ENCODE measurements at places on chromosomes 13 and 19.

DNA sequence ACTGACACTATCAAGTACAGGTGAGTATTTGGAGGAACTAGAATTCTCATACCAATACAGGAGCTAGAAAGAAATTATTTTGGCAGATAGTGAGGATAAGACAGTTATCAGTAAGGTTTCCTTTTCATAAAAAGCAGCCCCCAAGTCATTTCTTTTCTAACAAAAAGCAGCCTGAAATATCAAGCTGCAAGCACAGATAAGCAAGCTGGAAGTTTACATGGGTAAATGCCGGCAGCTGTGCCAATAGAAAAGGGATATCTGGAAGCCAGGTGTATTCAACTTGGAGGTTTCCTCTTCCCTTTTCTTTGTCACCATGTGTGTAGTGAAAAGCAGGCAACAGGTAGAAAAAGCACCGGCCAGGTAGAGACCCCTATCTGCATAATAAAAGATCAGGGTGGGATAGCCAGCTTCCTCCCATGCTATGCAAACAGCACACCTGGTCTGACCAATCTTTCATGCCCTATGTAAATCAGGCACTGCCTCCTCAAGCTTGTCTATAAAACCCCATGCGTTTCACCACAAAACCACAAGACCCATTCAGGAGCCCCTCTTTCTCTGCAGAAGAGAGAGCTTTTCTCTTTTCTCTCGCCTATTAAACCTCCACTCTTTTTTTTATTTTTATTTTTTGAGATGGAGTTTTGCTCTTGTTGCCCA, 22.9 kb downstream of the CYP4F2 start:
- DNase-seq: no peak

- DNase-seq: no peak
These were observed 17.9 kb downstream of the GPR183 start for GRCh38 chr13:99289271-99289670.

DNA sequence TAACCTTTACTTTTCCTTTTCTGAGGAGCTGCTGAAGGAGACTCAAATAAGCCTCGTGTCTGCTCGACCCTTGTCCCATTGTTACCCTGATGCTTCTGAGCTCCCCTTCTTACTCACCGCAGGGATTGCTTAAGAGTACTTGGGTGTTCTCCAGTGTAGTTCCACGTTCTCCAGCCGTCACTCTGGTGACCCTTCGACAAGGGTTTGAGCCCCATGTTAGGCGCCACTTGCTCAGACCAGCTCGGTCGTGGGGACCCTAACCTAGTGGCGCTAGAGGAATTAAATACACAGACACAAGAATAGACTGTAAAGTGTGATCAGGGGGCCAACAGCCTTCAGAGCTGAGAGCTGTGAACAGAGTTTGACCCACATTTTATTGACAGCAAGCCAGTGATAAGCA, 10.3 kb downstream of the ZNF480 start:
- no peak for DNase-seq

GRCh38 chr13:52405767-52406494, at the start of gene THSD1:
Gene THSD1, minus strand, starts transcription at chr13:52406172. Its CDS starts 3,572 bp downstream, at chr13:52402600.
- DNase-seq: no peak

DNA sequence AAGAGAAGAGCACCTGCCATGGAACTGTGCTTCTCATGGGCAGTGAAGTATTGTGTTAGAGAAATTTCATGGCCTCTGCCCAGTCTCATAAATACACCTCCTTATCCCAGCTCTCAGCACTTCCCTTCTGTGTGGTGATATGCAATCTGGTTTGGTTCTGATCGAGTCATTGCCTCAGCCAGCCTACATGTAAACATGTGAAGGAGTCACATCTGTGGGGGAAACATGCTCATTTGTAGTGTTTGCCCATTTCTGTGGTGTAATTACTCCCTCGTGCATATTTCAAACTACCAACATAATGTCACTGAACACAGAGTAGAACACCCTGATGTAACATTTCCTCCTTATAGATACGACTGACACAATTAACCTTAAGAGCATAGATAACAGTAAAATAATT, 183.0 kb downstream of the DCT start:
- no peak for DNase-seq

GRCh38 chr19:33219261-33219815, 6.3 kb downstream of the SLC7A10 start:
- DNase-seq: no peak

DNA sequence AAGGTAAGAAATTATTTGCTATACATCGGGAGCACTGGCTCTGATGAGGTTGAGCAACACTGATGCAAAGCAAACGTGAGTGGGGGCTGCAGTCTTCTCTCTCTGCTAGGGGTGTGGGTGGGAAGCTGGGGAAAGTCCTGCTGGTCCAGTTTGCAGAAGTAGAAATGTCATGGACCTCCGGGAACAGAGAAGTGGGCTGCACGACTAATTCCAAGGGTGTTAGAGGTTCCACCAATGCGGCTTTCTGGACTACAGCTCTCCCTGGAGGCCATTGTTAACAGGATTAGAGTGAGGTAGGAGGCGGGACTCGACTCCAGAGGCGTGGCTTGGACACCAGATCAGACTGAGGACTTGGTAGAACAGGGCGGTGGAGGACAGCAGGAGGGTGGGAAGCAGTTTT, 5.7 kb upstream of the FBXO27 start:
- no peak for DNase-seq

- no peak for DNase-seq
These were observed 2100.5 kb upstream of the PCDH20 start for GRCh38 chr13:63516124-63516523.

DNA sequence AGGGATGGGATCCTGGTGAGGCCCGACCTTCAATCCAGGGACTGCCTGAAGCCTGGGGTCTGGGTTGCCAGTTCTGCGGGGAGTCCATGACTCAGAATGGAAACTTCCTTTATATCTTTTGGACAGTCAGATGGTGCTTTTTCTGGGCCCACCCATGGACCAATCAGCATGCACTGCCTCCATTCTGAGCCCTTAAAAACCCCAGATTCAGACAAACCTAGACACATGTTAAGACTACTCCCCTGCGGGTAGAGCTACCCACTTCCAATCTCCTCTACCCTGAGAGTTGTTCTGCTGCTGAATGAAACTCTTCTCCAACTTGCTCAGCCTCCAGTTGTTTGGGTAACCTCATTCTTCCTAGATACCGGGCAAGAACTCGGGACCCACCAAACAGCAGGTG, 1315.2 kb upstream of the MIR17HG start:
- no peak for DNase-seq

DNA sequence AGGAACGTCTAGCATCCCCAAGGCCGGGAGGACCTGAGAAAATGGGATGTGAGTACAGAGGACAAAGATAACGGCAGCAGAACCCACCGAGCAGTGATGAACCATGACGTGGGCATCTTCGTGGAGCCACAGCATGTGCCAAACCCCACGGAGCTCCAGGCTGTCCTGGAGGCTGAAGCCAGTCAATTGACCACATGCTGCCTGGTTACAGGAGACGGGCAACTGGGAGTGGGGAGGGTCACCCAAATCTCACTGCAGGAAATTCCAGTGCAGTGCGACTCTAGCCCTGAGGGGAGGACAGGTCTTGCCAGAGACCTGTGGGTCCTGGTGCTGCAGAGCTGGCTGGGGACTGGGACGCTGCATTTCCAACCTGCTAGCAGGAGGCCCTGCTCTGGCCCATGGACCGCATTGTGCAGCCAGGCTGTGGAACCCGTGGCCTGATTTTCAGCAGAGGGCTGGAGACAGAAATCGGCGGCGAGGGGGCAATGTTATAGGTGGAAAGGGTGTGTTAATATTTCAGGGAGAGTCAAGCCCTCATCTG, 3.2 kb upstream of the GRTP1 start:
- DNase-seq: no peak

- no peak for DNase-seq
These were observed 57.3 kb downstream of the EFNB2 start for GRCh38 chr13:106478116-106478515.

- DNase-seq: no peak
These were observed 258.6 kb upstream of the DACH1 start for GRCh38 chr13:72125561-72125960.

- no peak for DNase-seq
These were observed 180.5 kb upstream of the PCDH9 start for GRCh38 chr13:67410645-67411044.

DNA sequence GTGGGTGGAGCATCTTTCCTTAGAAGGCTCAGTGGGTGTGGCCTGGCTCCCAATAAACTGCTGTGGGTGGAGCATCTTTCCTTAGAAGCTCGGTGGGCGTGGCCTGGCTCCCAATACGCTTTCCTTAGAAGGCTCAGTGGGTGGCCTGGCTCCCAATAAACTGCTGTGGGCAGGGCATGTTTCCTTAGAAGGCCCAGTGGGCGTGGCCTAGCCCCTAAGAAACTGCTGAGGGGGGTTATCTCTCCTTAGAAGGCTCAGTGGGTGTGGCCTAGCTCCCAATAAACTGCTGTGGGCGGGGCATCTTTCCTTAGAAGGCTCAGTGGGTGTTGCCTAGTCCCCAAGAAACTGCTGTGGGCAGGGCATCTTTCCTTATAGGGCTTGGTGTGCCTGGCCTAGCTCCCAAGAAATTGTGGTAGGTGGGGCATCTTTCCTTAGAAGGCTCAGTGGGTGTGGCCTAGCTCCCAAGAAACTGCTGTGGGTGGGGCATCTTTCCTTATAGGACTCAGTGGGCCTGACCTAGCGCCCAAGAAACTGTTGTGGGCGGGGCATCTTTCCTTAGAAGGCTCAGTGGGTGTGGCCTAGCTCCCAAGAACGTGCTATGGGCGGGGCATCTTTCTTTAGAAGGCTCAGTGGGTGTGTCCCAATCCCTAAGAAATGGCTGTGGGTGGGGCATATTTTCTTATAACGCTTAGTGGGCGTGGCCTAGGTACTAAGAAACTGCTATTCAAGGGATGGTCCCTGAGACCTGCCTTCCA, 10.3 kb downstream of the HSH2D start:
- no peak for DNase-seq

GRCh38 chr13:84730376-84730775, 848.1 kb upstream of the SLITRK1 start:
- DNase-seq: no peak

DNA sequence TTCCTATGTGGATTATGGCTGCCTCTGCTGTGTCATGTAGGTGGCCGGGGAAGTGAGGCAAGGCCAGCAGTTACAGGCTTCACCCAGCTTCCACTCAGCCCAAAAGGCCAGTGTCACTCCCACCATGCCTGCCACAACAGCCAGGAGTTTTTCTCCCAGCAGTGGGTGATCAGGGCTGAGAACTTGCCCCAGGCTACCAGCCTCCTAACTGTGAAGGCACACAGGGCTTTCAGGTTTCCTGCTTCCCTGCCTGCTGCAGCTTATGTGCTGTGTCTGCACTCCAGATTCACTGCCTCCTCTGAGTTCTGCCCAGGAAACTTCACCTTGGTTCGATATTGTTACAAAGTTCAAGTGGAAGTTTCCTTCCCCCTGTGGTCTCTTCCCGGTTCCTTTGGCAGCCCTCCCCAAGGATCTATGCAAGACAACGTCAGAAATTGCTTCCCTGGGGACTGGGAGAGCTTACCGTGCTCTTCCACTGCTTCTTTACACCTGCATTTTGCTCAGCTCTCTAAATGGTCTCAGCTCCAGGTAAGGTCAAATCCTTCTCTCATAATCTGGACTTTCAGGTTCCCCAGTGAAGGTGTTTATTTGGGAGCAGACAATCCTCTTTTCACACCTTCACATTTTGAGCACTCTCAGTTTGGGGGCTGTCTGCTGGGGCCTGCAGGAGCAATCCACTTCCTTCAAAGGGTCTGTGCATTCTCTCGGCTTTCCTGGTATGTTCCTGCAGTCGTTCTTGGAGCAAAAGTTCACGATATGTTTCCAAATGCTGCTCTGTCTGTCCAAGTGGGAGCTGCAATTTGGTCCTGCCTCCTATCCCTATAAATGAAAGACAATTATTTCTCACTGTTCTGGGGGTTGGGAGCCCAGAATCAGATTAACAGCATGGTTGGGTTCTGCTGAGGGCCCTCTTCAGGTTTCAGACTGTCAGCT, 1730.1 kb upstream of the PRR20A start:
- DNase-seq: no peak

DNA sequence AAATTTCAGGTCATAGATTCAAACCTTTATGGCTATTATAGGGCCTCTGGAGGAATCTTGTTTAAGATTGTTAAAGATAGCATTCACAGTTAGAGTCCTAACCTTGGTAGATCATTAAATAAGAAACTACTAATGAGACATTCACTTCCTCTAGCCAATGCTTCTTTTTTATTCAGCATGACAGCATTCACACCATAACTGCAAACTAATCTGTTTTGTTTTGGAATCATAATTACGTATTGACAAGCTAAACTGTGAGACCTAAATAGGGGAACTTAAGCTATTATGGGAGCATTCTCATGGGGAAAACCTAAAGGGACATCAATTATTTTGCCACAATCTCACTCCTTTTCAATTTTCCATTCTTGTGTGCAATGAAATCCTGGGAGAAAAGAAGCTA, 653.8 kb downstream of the PCDH9 start:
- no peak for DNase-seq

DNA sequence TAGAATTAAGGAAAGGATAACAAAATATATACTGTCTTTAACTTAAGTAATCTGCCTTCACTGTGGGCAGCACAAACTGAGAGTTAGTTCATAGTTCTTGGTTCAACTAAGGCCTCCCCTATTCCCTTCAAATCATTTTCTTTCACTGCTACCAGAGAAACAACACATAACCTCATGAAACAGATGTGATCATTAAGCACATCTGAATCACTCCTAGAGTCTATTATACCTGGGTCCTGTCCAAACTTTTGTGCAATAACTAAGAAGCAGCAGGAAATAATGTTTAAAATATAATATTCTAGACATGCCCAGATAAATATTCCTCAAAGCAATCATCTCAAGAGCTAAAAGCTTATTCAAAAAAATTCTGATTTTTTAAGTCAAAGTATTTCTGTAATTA, 62.9 kb downstream of the ZC3H13 start:
- no peak for DNase-seq

DNA sequence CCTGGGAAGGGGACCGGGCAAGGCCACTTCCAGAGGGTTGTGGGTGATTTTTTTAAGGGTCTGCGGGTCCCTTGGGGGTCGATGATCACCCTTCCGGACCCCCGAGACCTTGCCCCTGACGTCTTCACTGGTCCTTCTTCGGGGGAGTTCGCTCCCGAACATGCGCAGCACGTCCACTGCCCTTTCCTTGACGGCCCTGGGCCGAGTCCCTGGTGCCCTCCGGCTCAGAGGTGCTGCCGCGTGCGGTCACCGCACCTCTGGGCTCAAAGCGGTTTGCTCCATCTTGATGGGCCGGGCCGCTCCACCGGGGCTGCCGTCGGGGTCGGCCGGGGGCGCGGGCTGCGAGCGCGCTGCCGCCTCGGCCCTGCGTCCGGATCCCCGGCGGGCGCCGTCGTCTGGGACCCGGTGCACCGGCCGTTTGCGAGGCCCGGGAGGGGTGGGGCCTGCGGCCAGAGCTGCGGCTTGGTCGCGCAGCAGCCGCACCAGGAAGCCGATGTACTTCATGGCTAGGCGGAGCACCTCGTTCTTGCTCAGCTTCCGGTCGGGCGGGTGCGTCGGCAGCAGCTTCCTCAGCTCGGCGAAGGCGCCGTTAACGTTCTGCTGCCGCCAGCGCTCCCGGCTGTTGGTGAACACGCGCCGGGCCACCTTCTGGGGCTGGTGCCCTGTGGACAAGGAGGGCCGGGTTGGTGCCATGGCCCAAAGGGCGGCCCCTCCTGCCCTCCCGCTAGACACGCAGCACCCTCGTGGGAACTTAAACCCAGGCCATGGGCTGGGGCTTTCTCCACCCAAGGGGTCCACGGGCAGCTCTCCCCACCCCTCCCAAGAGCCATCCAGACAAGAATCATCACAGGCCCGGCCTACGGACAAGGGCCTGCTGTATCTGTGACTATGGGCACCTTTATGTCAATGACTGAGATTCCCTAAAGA, 3.3 kb downstream of the LYL1 start:
- peak; percentile 49 for DNase-seq

GRCh38 chr13:35953537-35954206, 177.5 kb downstream of the DCLK1 start:
- DNase-seq: no peak

- DNase-seq: no peak
These were observed 12.7 kb upstream of the AKAP8L start for GRCh38 chr19:15431396-15432017.

All from stimulated activated CD8-positive, alpha-beta memory T cell treated with anti-CD3 and anti-CD28 coated beads, Interleukin-7, amount 100 ng/mL, for 1 hour (primary cell).